Activated CD8-positive, alpha-beta T cell treated with anti-CD3 and anti-CD28 coated beads for 36 hours (primary cell): ENCODE measurements at places on chromosomes 1 and 21. TPM values are rescaled to one million over a fixed set of nuclear protein-coding genes. Genes with fewer than 3 reads are reported as not detected.

TMCC2 gene
- 6.6 TPM for total RNA-seq

GNPAT gene
- 59.6 TPM for total RNA-seq

ZNF683 gene
- 1.3 TPM for total RNA-seq

CHIA gene
- not detected for total RNA-seq

MOB3C gene
- total RNA-seq, result 6.3 TPM

LMX1A gene
- total RNA-seq, result not detected

GRCh38 chr1:110856410-110856809, 16.5 kb upstream of the CD53 start:
- H3K27ac ChIP-seq, result no peak overlapping the region
- no peaks in the 10 kb centered on the region for H3K36me3 ChIP-seq
- H3K27me3 ChIP-seq, result no peaks in the 10 kb centered on the region
- DNase-seq, result no peak

- peaks cover 37% of the 10 kb centered on the region for H3K27me3 ChIP-seq
- H3K4me3 ChIP-seq, result no peak overlapping the region
- H3K27ac ChIP-seq, result no peak overlapping the region
- H3K4me1 ChIP-seq, result peaks cover 7% of the 10 kb centered on the region
These were observed 2.5 kb downstream of the BACE2 start for GRCh38 chr21:41170442-41170841.

DNA sequence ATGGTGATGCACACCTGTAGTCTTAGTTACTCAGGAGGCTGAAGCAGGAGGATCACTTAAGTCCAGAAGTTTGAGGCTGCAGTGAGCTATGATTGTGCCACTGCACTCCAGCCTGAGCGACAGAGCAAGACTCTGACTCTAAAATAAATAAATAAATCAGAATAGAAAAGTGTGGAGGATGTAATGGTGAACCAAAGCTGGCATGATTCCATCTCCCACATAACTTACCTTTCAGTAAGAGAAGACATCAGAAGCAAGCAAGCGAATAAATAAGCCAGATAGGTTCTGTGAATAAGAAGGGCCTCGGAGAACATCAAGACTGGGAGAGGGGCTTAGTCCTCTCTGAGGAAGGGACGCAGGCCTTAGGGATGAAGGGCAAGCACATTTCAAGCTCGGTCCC, 59.5 kb downstream of the TOMM20 start:
- no peak for DNase-seq
- peaks cover 16% of the 10 kb centered on the region for H3K4me1 ChIP-seq
- H3K27ac ChIP-seq, result no peak overlapping the region
- no peak overlapping the region for H3K4me3 ChIP-seq
- no peaks in the 10 kb centered on the region for H3K27me3 ChIP-seq
- H3K36me3 ChIP-seq, result no peaks in the 10 kb centered on the region

- peak within 1 kb of the TSS; percentile 28 for H3K4me3 ChIP-seq
- H3K36me3 ChIP-seq, result no peaks in the 10 kb centered on the region
- DNase-seq, result peak; percentile 8
These were observed at the start of gene FMN2 for GRCh38 chr1:240091614-240092300. Gene FMN2 (plus strand): TSS chr1:240091883. CDS start chr1:240092110, 227 bp downstream.

DNA sequence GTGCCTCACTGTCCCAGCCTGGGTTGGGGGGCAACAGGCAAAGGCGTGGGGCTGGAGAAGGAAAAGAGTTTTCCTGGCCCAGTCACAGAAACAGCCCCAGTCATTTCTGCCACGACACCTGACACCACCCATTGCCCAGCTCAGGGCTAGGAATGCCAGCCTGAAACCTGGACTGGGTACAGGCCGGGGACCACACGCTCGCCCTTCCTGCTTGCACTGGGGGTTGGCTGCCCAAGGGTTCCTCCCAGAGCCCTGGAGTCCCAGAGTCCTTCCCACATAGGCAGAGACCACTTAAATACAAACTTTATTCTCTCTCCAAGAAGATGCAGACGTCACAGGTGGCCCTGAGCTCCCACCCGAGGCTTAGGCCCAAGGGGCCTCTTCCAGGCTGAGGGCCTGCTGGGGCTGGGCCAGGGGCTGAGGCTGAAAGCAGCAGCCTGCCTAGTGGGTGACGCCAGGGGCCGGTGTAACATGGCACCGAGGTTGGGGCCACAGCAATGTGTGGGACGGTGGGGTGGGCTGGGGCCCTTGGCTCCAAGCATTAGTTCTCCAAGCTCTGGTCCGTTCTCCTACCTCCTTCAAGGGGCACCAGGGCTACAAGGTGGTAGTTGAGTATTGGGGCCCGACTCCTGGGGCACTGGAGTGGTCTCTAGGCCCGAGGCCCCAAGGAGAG, 1.6 kb downstream of the TMEM52 start:
- H3K36me3 ChIP-seq, result no peaks in the 10 kb centered on the region
- peak overlapping the region; percentile 50 for H3K4me3 ChIP-seq
- peaks cover 3% of the 10 kb centered on the region for H3K4me1 ChIP-seq
- H3K27ac ChIP-seq, result no peak overlapping the region
- H3K27me3 ChIP-seq, result peaks cover 3% of the 10 kb centered on the region

GRCh38 chr1:75293270-75293669, 159.1 kb downstream of the LHX8 start:
- no peak overlapping the region for H3K27ac ChIP-seq
- no peaks in the 10 kb centered on the region for H3K36me3 ChIP-seq
- H3K27me3 ChIP-seq, result no peaks in the 10 kb centered on the region
- no peak overlapping the region for H3K4me3 ChIP-seq
- no peaks in the 10 kb centered on the region for H3K4me1 ChIP-seq

DNA sequence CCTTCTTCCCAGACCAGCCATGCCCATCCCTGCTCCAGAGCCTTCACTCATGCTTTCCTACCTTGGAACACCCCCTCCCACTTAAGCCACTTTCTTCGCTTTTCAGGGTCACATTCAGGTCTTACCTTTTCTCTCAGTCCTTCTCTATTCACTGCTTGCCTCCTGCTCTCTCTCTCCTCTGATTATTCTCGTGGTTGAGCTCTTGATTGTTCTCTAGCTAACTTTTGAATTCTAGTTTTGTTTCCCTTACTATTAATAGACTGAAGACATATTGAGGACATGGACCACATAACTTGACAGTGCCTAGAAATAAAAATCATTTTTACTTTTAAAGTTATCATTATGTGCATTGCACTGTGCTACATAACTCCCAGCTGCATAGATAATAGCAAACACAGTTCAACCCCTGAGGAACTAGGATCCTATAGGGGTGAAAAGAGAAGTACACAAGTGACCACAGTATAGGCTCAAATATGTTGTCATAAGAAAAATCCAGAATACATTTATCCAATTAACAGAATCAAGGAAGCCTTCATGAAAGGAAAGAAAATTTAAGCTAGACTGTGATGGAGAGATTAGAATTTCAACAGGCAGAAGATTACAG, 21.5 kb downstream of the INSL5 start:
- no peak overlapping the region for H3K4me3 ChIP-seq
- H3K36me3 ChIP-seq, result no peaks in the 10 kb centered on the region
- DNase-seq, result no peak
- H3K27me3 ChIP-seq, result peaks cover 3% of the 10 kb centered on the region
- no peaks in the 10 kb centered on the region for H3K4me1 ChIP-seq

DNA sequence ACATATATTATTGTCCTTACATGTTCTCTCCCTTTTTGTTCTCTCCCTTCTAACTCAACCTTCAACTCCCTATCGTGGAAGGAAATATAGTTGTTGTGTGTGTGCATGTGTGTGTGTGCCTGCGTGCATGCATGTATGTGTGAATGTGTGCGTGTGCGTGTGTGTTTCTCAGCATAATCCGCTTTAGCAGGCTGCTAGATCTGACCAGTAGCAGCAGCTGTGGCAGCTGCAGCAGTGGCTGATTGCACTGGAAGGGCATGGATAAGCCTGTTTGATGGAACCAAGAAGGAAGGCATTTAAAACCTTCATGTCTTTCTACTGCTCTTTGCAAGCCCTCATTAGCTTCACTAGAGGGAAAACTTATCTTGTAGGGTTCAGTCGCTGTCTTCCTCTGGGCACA, 65.6 kb upstream of the IRF2BP2 start:
- DNase-seq, result no peak
- no peaks in the 10 kb centered on the region for H3K27me3 ChIP-seq
- H3K27ac ChIP-seq, result no peak overlapping the region
- peak overlapping the region; percentile 74 for H3K4me3 ChIP-seq
- H3K4me1 ChIP-seq, result peaks cover 10% of the 10 kb centered on the region

DNA sequence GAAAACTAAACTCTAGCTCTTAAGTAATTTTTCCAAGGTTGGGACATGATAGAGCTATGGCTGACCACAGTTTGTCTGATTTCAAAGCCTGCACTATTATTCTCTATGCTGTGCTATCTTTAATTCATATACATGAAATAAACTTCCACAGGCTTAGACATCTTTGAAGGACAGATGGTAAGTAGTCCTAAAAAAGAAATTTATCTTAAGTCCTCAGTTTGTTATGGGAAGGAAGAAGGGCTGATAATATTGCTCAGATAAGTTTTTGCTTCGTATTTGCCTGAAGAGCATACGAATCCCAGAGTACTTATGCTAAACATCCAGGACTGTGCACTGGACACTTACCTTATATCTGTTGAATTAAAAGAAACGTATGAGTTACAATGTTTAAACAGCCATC, 39.6 kb downstream of the VCAM1 start:
- H3K36me3 ChIP-seq, result no peaks in the 10 kb centered on the region
- H3K4me1 ChIP-seq, result no peaks in the 10 kb centered on the region
- no peak overlapping the region for H3K4me3 ChIP-seq
- no peak overlapping the region for H3K27ac ChIP-seq
- no peak for DNase-seq

- H3K27ac ChIP-seq, result no peak overlapping the region
- H3K27me3 ChIP-seq, result no peaks in the 10 kb centered on the region
- H3K4me3 ChIP-seq, result no peak overlapping the region
- no peak for DNase-seq
- H3K4me1 ChIP-seq, result no peaks in the 10 kb centered on the region
- no peaks in the 10 kb centered on the region for H3K36me3 ChIP-seq
These were observed 17.0 kb upstream of the L1TD1 start for GRCh38 chr1:62177621-62178020.

DNA sequence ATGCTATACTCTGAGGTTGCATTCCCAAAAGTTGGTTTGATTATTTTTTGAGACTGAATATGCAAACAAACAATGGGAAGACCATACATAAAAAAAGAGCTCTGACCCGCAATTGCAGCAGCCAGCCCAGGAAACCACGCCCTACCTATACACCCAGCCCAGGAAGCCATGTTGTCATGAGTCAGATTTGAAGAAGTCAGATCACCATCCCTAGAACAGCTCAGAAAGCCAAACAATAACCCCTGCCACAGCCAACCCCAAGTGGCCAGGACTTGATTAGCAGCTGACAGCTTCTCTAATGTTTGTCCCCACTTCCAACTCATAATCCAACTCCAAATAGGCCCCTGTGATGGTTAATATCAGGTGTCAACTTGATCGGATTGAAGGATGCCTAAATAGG, 621.9 kb downstream of the NPHP4 start:
- no peak overlapping the region for H3K27ac ChIP-seq
- H3K4me3 ChIP-seq, result no peak overlapping the region
- H3K27me3 ChIP-seq, result no peaks in the 10 kb centered on the region
- peaks cover 16% of the 10 kb centered on the region for H3K4me1 ChIP-seq

- no peak for DNase-seq
- no peak overlapping the region for H3K4me3 ChIP-seq
- H3K27me3 ChIP-seq, result no peaks in the 10 kb centered on the region
- H3K36me3 ChIP-seq, result peaks cover 2% of the 10 kb centered on the region
- no peak overlapping the region for H3K27ac ChIP-seq
These were observed 7.5 kb upstream of the DPH2 start for GRCh38 chr1:43962324-43962723.

DNA sequence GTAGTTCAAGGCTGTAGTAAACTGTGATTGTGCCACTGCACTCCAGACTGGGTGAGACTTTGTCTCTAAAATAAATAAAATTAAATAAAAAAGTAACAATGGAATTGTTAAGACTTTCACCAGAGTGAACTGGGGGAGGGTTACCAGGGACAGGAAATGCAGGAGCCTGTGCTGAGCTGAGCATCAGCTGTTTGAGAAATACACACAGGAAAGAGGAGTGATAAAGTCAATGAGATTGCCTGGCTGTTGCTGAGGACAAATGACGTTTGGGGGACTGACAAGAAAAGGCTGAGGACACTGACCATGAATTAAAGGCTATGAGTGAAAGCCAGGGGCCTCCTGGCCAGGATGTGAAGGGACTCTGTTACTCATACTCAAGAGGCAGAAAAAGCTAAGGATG, 226.3 kb downstream of the SETD4 start:
- no peak overlapping the region for H3K4me3 ChIP-seq
- H3K27ac ChIP-seq, result no peak overlapping the region
- no peaks in the 10 kb centered on the region for H3K36me3 ChIP-seq
